NCI-H1105 (cell line): ENCODE measurements at places on chromosomes 1 and 21.

DNA sequence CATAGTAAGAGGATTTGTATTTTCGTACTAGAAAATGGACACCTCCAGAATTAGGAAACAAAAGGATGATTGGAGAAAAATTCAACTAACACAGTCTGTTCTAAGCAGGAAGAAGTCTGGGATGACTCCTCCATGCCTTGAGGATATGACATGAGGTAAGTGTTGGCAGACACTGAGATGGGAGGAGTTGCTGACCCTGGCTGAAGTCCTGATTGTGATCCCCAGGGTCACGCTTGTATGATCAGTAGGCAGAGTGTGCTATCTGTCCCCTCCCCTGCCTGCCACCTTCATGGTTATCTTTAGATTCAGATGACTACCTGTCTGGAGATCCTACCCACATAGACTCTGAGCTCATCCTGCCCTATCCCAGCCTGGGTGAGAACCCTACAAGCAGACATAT is 249.1 kb downstream of the C1orf94 start:
- no peak for DNase-seq

DNA sequence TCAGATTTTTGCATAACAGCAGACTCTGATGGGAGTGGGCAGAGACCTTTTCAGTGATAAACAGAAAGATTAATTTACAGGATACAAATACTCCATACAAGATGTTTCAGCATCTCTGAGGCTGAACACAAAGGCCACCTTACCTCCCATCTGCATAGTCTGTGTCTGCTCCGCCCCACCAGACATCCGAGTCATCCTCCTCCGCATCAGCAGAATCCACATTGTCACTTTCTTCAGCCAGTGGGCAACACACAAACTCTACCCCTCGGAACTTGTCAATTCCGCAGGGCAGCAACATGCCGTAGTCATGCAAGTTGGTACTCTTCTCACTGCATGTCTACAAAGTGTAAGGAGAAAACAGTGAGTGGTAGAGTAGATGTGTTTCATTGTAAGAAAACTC is 119.7 kb downstream of the APP start:
- no peak for DNase-seq

DNA sequence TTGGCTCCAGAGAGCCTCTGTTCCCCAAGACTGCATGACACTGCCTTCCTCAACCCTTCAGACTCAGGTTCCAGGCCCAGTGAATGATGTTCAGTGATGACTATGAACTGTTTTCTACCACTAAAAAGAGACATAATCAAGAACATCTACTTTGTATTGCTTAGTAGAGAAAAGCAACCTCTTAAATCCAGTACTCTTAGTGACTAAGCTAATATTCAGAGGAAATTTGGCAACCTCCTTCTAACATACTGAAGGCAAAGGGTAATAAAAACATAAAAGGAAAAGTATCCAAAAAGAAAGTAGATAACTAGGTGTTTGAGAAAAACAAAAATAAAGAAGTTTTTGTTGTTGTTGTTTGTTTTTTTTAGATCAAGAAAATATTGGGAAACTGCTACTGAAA is 153.3 kb upstream of the RUNX1 start:
- no peak for DNase-seq

- DNase-seq, result peak; percentile 48
Measured at GRCh38 chr1:71667216-71667615, 586.4 kb upstream of the ZRANB2 start.
